NCI-H524 (cell line): ENCODE measurements at places on chromosomes 13 and 19.

- DNase-seq, result no peak
Measured at GRCh38 chr19:16208847-16209665, 11.3 kb downstream of the AP1M1 start.

DNA sequence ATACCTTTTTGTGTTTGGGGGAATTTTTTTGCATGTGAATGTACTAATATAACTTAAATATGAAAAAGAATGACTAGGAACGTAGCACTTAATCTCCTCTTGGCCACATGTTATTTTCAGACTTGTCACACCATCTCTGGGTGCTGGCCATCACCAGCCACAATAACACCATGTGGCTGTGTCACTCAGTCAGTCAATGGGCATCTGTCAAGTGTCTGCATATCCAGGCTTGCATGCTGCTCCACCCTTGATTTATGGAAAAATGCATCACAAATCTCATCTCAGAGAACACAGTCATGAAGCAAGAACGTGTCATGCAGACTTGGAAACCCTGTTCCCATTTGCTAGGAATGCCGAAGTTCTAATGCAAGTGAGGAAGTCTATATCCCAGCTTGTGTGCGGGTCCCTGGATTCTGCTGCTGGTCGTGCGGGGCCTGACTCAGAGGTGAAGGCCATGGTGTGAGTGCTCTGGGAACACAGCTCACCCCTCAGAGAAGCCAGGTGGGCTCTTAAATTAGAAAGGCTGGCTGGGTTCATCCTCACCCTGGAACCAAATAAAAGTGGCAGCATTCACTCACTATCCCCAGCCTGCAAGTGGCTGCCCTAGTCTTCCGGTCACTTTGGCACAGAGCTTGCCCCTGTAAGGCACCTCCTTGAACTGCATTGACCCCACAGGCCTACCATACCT is 53.6 kb upstream of the ARHGEF7 start:
- DNase-seq, result no peak

DNA sequence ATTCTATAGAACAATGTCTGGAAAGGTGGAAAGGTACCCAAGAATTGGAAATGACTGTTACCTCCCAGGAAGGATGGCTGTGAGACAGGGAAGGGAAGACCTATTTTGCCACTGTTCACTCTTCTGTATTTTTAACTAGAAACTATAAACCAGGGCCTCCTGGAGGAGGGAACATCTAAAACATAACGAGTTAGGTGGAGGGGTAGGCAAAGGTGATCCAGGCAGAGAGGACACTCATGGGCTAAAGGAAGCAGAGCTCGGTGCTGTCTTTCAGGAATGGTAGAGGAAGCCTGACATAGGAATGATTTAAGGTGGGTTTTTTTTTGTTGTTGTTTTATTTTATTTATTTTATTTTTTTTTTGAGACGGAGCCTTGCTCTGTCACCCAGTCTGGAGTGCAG is 5.8 kb downstream of the EIF3K start:
- no peak for DNase-seq

- DNase-seq, result no peak
Measured at GRCh38 chr13:79516595-79516994, 35.6 kb downstream of the NDFIP2 start.

DNA sequence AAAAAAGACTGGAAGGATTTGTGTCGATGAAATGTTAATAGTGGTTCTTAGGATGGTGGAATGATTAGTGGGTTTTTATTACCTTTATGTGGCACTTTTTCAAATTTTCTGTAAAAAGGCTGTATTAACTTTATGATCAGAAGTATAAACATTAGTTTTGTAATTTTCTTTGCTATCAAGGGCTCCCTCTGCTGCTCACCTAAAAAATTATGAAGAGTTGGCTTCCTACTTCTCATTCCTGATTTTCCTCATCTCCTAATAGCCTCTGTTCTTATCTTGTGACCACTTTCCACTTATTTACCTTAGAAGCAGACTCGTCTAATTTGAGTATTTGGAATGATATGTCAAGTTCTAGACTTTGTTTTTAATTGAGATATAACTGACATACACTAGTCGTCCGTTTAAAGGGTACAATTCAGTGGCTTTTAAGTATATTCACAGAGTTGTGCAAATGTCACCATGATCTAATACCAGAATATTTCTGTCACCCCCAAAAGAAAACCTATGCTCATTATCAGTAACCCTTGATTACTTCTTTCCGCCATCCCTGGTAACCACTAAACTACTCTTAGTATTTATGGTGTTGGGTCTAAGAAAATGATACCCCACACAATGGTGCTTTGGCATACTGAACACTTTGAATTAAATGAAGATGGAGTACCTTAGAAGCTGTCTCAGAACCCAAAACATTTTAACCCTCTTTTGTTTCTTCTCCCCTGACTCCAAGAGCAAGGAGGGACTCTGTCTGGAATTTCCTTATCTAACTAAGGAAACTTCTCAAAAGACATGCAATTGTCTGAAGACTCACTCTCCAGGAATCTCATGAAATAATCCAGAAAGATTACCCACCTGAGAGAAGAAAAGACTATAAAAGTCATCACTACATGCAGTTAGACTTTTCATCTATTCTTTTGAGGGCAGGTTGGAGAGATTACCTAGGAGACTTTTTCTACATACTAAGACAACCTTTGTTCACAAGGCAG is 311.3 kb downstream of the DLEU7 start:
- peak; percentile 18 for DNase-seq
